ENCODE measurements at places on chromosomes 2 and 18.

DNA sequence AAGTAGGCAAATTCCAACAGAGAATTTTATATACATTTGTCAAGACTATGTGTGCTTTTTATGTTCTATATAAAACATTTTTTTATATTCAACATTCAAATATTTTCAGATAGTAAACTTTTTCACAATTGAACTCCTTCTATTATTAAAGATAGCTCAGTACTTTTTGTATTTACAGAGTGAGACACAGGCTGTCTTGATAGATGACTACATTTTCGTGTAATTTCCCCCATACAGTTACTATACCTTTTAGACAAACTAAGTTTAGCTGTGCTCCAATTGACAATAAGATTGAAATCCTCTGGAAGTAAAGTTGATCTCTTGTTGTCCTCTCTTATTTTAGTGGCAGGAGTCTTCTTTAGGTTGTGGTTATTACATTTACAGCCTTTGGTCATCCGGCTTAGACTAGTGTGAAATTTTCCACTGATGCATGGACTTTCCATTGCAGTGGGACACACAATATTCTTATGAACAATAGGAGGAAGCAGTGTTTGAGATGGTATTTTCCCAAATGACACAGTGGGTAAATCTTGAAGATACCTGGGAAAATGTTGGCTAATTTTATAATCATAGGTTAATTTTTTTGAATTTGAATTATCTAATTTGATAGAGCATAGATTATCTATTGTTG, 21.0 kb downstream of the ZSWIM2 start:
- no peak for DNase-seq

DNA sequence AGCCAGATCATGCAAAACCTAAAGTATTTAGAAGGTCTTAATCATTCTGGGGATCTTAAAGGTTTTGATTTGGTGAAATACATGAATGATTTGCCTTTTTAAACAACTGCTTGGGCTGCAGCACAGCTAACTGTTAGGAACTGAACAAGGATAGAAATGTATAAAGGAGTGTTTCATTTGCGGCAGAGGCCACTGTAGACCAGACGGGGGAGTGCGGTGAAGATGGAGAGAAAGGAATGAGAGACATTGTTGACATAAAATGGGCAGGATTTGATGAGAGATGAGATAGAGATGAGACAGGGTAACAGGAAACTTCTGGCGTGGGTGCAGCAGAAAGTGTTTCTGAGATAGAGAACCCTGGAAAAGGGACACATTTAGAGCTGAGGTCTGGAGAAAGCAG, 308.1 kb downstream of the TMX3 start:
- DNase-seq, result no peak

GRCh38 chr2:232290668-232291067, 87.9 kb upstream of the ALPP start:
- DNase-seq, result no peak

GRCh38 chr2:132814651-132815050, 144.6 kb upstream of the LYPD1 start:
- DNase-seq, result no peak

GRCh38 chr2:220891405-220891804, 680.7 kb downstream of the EPHA4 start:
- no peak for DNase-seq

- DNase-seq, result peak; percentile 44
These were observed 131.4 kb downstream of the ZNF236 start for GRCh38 chr18:76953583-76954233.

DNA sequence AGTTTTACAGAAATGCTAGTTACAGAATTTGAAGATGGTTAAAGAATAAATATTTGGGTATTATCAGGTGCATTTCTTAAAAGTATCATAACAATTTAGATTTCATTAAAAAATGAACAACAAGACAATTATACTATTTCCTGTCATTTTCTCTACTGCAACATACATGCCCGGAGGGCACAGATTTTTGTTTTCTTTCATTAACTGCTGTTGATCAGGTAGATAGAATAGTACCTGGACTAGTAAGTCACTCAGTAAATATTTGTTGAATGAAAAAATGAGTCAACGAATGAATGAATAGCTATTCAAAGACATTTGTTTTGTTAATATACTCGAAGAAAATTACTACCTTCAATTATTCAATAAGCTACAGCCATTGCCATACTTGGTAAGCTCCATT, 531.2 kb upstream of the VRK2 start:
- DNase-seq, result peak; percentile 50

DNA sequence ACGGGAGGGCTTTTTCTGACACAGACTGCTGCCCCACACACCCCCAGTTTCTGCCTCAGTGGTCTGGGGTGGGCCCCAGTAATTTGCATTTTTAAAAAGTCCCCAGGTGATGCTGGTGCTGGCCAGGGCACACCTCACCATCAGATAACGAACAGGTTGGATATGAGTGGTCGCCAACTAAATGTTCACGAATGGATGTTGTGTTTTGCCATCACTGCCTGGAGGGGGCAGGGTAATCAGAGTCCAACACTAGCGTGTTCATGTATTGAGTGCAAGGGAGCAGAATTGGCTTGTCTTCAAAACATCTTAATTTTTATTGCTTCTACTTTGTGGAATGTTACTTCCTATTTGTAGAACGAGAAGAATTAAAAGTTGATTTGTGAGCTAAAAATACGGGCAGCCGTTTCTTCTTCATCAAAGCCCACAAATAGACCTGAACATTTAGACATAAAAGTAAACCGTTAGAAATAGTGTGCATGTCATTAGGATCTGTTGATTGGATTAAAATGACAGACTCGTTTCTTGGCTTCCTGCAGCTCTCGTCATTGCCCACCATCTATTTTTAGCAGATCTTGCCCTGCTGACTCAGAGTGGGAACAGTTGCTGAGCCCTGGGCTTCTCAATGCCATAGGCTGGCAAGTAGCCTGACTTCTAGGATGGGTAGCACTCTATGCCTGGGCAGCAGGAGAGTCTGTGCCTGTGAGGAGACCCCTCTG, 45.2 kb downstream of the NCK2 start:
- no peak for DNase-seq

GRCh38 chr2:52456561-52457377, 1310.8 kb upstream of the CHAC2 start:
- DNase-seq, result no peak

DNA sequence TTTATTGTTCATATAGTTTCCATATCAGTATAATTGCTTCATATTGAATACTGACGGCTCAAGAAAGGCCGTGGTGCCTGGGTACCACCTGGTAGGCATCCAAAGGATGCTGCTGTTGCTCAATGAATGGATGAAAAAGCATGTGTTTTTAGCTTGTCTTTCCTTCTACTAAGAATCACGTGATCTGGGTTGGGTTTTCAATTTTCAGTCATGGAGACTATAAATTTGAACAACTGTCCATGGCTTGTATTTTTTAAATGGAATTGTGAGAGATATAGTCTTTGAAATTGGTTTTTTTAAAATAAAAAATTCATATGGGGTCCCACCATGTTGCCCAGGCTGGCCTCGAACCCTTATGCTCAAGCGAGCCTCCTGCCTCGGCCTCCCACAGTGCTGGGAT, 25.3 kb downstream of the EMILIN2 start:
- DNase-seq, result no peak

GRCh38 chr18:11125492-11126315, 23.7 kb downstream of the PIEZO2 start:
- no peak for DNase-seq

DNA sequence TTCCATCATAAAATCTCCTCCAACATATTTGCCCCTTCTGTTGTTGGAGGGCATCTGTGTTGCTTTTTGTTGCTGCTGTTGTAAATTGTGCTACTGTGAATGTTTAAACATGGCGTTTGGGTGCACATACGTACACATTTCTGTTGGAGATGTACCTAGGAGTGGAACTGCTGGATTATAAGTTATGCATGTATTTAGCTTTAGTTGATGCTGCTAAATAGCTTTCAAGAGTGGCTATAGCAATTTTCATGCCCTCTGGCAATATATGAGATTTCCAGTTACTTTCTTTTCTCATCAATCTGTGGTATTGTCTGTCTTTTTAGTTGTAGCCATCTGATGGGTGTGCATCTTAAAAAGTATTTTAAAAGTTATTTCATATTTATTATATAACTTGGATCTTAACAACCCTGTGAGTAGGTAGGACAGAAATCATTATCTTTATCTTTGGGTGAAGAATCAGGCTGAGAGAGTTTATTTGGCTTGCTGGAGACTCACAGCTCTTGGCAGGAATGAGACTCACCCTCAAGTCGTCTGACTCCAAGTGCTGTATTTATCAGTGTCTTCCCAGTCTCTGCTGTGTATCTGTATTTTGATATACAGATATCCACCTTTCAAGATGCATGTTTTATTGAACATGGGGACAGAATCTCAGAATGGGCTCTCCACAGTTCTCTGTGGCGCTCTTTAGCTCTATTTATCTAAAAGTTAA, 16.9 kb downstream of the ZNF236 start:
- DNase-seq, result no peak

- no peak for DNase-seq
These were observed 106.3 kb downstream of the GRB14 start for GRCh38 chr2:164515030-164515429.

- no peak for DNase-seq
These were observed 23.2 kb downstream of the ADAM17 start for GRCh38 chr2:9532421-9532820.

- peak; percentile 46 for DNase-seq
These were observed 53.7 kb upstream of the LRRC30 start for GRCh38 chr18:7177116-7177744.

DNA sequence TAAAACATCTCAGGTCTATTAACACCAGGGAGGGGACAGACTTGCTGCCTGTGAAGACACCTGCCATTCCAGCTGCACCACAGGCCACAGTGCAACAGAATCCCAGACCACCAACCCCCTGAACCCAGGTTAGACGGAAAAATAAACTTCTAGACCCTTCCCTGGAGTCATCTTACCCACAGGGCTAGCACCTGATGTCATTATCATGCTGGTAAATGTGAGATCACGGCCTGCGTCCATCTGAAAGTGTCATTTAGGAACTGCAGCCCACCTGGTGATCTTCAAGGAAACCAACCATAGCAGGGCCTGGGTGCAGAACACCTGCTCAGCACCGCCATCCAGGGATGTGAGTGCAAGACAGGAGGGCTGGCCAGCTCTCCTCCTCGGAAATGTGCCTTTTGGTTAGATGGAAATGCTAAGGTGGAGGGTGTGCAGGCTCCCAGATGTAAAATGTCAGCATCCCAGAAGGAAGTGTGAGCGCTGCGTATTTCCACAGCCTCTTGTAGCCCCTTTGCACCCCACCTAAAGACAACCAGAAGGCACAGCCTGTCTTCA, 80.8 kb downstream of the PTGR3 start:
- DNase-seq, result no peak

DNA sequence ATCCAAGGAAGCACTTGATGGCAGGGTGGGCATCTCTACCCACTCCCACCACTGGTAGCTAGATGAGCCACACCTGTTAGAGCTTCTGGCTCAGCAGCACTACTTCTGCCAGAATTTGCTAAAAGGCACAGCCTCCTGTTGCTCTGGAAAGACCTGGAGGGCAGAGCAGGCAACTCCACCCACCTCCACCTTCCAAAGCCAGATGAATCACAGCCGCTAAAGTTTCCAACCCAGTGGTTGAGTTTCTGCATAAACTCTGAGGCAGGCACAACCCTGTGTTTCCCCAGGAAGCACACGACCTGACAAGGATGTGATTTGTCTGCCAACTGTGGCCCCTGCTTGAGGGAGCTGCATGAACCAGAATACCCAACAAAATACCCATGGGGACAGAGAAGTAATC, 111.6 kb upstream of the GCFC2 start:
- no peak for DNase-seq

DNA sequence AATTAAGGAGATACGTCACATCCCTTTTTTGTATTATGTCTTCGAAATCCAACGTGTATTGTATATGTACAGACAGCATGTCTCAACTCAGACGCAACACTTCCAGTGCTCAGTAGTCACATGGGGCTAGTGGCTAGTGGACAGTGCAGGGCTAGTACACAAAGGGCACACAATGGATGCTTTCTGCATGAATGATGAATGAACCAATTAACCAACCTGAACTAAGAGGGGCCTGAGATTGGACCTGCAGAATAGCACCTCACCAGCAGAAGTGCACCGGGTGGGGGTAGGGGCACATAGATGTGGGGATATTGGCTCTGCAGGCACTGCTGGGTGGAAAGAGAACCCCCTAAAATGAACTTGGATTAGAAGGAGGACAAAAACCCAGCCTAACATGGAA, 20.7 kb downstream of the ST8SIA5 start:
- no peak for DNase-seq

DNA sequence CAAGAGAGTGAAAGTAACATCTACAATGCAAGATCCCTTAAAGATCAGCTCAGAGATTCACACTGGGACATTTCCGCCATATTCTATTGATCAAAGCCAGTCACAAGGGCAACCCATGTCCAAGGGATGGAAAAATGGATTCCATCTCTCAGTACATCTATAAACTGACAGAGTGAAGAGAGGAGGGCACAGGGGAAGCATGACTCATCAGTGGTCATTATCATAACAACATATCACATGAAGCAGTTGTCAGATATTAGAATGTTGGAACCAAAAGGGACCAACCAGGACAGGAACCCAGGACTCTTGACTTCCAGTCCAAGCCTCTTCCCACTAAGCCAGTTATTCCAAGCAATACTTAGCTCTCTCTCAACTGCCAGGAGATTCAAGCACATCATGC, 54.9 kb upstream of the IGFBP2 start:
- DNase-seq, result no peak

GRCh38 chr2:141259683-141260082, 871.1 kb downstream of the LRP1B start:
- no peak for DNase-seq

- DNase-seq, result no peak
These were observed 197.7 kb downstream of the UBE2E3 start for GRCh38 chr2:181178130-181178529.

GRCh38 chr2:148965623-148966437, 72.7 kb upstream of the LYPD6B start:
- DNase-seq, result peak; percentile 75

GRCh38 chr18:23982155-23983079, 32.1 kb upstream of the TTC39C start:
- DNase-seq, result peak; percentile 53

DNA sequence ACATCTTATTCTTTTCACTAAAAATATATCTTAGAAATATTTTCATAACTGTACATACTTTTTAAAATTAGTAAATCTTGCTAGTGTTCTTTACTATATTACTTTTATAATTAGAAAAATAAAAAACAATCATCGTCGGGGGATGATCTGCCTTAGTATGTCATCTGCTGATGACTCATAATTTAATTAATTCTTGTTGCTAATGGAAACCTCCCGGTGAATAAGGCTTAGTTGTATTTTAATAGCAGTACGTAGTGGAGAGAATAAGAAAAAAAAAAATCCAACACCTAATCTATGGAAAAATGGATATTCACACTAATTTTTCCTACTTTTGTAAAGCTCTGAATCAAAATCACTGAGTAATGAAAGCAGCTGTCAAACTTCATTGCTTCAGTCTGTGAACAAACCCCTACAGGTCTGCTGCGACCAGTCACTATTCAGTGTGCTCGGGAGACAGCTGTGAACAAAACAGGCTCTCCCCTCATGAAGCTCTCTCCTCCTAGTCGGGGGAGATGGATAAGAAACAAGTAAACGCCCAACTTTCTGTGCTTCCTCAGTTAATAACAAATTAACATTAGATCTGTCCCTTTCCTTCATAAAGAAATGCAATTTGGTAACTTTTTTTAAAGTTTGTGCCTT, 97.4 kb upstream of the UPP2 start:
- no peak for DNase-seq

- DNase-seq, result peak; percentile 0
These were observed 349.2 kb downstream of the XIRP2 start for GRCh38 chr2:167237478-167237877.
